Mammary epithelial cell (primary cell): ENCODE measurements at places on chromosomes 6 and 20.

GRCh38 chr6:111772381-111772780, 100.9 kb downstream of the FYN start:
- no peak for DNase-seq

- DNase-seq: no peak
These were observed 238.0 kb downstream of the KHDC1L start for GRCh38 chr6:72987301-72987700.

DNA sequence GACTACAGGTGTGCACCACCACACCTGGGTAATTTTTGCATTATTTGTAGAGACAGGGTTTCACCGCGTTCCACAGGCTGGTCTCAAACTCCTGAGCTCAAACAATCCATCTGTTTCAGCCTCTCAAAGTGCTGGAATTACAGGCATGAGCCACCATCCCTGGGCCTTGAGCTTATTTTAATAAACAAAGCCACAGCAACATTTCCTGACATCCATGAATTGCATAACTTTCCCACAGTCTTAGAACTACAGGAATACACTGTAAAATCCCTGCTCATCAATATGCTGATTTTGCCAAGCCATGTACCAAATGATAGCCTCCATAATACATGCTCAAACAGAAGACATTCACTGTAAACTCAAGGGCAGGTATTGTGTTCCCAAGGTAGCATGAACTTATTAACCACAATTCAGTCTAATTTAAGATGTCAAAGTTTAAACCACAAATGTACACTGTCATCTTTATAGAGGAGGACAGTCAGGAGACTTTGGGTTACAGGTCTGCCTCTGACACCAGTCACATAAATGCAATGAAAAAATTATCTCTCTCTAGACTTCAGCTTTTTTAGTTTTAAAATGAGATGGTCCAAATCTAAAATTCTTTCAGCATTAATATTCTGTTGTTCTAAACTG, 40.0 kb downstream of the NUDT3 start:
- DNase-seq: no peak

DNA sequence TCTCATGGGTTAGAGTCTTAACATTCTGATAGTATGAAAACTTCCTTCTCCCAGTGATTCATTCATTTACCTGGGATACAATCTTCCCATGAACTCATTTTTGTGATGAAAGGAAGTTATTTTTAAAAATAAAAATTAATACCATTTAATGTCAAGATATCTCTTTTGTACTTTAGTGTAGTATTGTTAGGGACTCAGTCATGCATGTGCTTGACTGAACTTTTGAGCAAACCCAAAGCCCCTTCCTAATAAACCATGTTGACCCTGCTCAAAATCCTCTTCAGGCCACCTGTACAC, 52.4 kb downstream of the RNF217 start:
- no peak for DNase-seq

DNA sequence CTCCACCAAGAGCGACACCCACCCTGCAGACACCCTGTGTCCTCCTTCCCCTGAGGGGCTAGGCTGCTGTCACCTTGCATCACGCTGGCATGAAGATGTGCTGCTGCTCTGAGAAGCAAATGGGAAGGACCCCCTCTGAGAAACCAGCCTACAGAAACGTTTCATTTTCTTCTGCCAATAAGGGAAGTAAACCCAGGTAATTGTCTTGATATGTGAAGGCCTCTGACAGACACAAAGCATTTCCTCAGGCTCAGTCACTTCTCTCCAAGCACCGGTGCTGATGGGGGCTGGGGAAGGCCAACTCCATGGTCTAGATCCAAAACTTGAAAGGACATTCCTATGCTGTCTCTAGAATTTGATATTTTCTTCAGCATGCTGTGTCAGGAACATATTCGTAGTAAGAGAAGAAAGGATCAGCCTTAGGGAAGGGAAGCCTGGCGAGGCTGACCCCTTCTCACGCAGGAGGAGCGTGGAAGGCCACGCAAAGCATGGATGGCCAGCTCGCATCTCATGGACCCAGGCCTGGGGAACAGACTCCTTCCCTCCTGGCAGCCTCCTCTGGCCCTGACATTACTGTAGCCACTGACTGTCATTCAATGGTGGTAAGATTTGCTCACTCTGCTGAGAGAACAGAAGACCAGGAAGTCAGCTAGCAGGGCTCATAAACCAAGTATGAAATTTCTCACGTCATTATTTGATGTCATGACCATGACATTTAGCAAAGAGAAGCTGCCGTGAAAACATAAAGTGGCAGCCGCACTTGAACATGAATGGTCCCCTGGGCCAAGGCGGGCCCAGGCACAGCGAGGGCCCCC, 20.4 kb downstream of the ACSS1 start:
- DNase-seq: no peak

DNA sequence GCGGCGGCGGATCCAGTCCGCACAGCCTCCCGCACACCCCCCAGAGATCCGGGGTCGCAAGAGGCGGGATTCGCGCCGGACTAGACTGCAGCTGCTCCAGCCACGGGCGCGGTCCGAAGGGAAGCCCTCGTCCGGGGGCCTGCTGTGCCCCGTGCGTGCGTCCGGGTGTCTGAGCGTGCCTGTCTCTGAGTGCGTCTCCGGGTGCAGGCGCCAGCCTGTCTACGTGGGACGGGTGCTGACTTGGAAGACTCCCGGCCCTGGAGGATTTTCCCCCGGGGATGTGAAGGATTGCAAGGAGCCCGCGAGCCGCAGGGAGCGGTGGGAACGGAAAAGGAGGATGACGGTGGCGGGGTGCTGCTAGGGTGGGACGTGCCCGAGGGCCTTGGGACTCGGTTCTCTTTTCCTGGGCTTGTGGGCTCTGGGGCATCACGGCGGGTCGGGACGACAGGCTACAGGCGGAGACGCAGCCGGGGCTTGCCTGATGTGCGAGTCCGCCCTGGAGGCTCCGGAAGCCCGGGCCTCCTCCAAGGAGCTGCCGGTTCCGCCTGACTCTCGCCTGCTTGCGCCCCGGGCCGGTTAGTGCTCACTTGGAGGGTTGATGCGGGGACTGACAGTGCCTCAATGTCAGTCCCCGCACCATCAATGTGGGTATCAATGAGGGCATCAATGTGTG, 5.7 kb downstream of the MAFB start:
- DNase-seq: peak; percentile 6

DNA sequence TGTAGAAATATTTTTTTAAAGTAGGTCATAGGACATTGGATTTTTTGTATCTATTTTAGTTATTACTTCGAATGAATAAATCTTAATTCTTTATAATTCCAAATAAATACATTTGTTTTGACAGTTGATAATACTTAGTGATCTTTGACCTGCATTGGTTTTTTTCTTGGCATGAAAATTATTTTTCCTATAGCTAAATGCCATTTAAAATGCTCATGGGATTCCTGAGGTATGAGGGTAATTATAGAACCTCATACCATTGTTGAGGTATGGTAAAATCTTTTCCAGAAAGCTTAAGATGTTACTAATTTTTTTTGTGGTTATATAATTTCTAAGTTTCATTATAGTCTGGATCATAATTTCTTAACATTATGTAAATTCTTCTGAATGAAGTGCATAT, 8.3 kb downstream of the PM20D2 start:
- no peak for DNase-seq

DNA sequence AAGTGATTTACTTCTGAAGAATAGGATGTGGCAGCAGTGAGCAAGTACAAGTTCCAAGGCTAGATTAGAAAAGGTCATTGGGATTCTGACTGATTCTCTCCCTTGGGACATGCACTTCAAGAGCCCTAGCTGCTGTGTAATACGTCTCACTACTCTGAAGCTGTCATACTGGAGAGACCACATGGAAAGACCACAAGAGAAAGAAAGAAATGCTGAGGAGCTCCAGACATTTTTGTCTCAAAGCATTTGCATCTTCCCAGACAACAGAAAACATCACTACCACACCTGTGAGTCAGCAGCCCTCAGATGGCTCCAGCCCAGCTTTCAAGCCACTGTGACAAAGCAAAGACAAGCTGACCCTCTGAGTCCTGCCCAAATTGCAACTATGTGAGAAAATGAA, 20.7 kb downstream of the TENT5A start:
- DNase-seq: no peak

- DNase-seq: peak; percentile 46
These were observed 703.1 kb downstream of the RFPL4B start for GRCh38 chr6:113050010-113050858.

- no peak for DNase-seq
These were observed 54.6 kb downstream of the FARS2 start for GRCh38 chr6:5315881-5316280.

- no peak for DNase-seq
These were observed 40.0 kb downstream of the CYP39A1 start for GRCh38 chr6:46612645-46613044.

DNA sequence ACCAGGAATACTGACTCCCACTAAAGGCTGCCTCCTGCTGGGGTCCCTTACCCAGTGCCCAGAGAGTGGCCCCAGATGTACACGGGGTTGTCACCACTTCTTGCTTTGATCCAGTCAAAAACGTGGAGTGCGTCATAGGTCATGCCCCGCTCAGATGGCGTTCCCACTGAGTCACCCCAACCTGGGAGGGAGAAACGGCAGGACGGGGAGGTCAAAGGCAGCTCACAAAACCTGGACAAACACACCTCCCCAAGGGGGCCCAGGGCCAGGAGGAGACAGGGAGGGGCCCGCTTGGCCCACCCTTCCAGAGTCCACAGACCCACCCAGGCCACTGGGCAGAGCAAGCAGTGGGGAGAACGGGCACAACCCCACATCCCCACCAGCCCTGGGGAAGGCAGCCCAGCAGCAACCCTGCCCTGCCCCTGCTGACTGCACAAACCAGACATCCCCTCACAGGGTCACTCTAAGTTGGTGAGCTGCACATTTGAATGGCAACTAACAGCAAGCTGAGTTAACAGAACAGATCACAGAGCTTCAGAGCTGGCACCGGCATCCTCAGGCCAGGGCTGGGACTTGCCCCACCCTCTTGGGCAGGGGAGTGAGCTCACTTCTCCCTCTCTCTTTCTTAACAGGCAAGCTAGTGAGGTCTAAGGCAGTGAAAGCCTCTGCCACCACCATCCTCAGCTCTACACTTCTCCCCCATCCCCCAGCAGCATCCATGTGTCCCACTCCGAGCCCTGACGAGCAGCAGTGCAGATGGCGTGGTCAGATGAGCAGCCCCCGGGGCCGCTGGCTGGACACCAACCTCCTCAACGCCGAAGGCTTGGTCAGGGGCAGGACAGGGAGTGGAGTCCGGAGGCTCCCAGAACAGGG, 61.7 kb downstream of the PYGB start:
- DNase-seq: peak; percentile 72

- DNase-seq: no peak
These were observed 915.2 kb downstream of the TFAP2A start for GRCh38 chr6:9499709-9500108.

DNA sequence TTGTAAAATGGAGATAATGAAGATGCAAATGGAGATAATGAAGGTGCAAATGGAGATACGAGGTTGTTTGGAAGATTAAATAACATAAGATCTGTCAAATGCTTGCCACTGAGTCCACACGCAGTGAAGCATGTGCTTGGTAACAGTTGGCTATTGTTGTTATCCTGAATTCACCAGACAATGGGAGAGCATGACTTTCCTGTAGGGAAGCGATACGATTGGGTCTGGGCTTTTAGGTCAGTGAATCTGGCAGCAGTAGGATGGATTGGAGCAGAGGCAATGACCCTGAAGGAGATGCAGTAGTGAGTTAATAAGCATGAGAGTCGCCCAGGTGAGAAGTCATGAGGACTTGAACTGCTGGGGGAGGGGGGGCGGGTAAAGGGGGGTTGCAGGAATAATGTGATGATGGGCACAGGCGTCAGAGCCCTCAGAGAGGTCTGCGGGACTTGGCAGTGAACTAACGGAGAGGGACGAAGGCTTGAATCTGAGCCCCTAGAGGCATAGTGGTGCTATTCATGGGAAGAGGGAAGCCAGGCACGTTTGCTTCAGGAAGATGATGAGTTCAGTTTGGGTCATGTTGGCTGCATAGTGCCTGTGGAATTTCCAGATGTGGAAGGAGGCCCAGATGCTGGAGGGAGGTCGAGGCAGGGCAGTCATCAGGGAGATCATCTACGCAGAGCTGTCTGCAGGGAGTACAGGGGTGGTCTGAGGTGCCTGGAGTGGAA, 55.4 kb downstream of the ZDHHC14 start:
- DNase-seq: no peak

GRCh38 chr20:9616455-9616805, 102.0 kb downstream of the LAMP5 start:
- no peak for DNase-seq
